ENCODE measurements at places on chromosomes 6 and 20. TPM values are rescaled to one million over a fixed set of nuclear protein-coding genes. Genes with fewer than 3 reads are reported as not detected.

GRCh38 chr6:149939356-149939648, 2.5 kb upstream of the ULBP2 start:
- no peak for DNase-seq

- DNase-seq = no peak
Observed at GRCh38 chr6:117521791-117522502, 39.5 kb downstream of the DCBLD1 start.

DNA sequence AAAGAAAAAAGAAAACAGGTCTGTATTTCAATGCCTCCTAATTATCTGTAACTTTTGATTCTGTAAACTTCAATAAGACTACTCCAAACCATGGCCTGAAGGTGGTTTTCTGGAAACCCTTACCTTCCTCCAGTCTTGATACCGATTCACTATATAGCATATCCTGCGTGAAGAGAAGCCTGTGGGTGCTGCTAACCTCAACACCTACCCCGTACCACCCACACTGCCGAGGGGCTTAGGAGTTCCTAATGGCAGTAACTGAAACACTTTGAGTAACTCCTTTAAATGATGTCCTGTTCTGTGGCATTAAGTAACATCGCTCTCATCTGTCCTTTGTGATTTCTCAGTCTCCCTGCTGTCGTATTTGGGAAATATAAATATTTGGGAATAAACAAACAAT, 104.5 kb upstream of the CARMIL1 start:
- no peak for DNase-seq

DNA sequence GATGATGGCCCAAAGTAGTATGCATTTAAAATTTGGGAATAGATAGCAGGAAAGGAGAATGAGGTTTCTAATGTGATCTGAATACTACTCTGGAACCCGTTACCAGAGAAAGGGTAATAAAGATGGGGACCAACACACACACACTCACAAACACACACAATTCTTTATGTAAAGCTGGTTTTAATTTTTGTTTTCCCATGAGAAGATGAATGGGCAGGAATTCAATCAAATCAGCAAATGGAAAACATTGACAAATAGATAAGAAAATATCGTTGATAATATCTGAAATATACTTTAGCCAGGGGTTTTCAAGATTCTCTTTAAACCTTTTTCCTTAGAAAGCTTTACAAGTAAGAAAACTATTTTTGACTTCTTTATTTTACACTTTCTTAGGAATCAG, 303.0 kb downstream of the PRL start:
- no peak for DNase-seq

- DNase-seq = no peak
Observed at GRCh38 chr6:6820641-6821238, 232.2 kb downstream of the LY86 start.

DNA sequence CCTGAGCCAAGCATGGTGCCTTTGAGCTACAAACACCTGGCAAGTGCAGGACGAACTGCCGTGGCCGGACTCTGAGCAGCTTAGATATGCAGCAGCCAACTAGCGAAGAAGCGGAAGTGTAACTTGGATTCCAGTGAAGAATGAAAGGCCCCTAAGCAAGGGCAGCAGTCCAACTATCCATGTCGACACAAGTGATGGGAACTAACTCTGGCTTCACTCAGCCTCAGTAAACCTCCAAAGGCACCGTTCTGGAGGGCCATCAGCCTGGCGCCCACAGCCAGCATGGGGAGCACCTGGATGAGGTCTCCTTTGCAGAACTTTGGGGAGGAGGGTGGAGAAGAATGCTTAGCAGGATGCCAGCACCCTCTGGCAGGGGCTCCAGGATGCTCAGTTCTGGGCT, 78.4 kb upstream of the MLN start:
- no peak for DNase-seq

SMPD2 gene
- 9.7 TPM for polyA plus RNA-seq

BTNL2 gene
- not detected for polyA plus RNA-seq

PLA2G7 gene
- not detected for polyA plus RNA-seq

Measured in SK-N-SH (cell line).